ENCODE measurements at places on chromosomes 7 and 10.

- no peak for DNase-seq
Measured at GRCh38 chr7:26664274-26664673, 200.1 kb downstream of the SKAP2 start.

DNA sequence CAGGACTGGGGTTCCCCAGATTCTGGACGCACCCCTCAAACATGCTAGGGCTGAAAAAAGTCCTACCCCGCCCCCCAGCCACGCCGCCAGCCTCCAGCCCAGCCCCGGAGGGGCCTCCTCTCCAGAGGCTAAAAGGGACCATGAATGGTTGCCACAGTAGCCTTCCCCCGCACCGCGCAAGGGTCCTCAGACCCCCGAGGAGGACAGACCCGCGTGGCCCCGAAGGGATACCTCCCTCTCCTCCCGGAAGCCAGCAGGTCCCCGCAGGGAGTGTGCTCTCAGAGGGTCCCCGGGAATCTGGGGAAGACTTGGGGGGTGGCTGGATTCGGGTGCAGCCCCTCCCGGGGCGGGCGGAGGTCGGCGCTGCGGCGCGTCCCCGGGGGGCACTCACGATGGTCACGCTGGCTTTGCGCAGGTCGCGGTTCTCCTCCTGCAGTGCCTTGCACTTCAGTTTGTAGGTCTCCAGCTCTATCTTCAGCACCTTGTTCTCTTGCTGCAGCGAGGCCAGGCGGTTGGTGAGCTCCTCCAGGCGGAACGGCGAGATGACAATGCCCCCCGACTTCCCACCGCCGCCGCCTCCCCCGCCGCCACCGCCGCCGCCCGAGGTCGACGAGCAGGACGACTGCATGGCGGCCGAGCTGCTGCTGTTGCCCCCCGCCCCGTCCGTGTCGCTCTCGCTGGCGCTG is 482 bp downstream of the CCDC6 start:
- no peak for DNase-seq

- DNase-seq = no peak
Measured at GRCh38 chr10:89915968-89916367, 214.6 kb downstream of the KIF20B start.

- DNase-seq = no peak
Measured at GRCh38 chr10:96720422-96721206, at the start of gene PIK3AP1. Gene PIK3AP1 (minus strand): TSS chr10:96720514. CDS start chr10:96720394, 120 bp downstream.

- no peak for DNase-seq
Measured at GRCh38 chr7:1675036-1675671, 5.1 kb downstream of the ELFN1 start.

GRCh38 chr10:15144788-15145187 is 23.7 kb downstream of the NMT2 start:
- peak; percentile 85 for DNase-seq

GRCh38 chr7:129789652-129790051 is 163.1 kb downstream of the UBE2H start:
- no peak for DNase-seq

GRCh38 chr7:54778696-54779540 is 19.9 kb upstream of the SEC61G start:
- DNase-seq = no peak

DNA sequence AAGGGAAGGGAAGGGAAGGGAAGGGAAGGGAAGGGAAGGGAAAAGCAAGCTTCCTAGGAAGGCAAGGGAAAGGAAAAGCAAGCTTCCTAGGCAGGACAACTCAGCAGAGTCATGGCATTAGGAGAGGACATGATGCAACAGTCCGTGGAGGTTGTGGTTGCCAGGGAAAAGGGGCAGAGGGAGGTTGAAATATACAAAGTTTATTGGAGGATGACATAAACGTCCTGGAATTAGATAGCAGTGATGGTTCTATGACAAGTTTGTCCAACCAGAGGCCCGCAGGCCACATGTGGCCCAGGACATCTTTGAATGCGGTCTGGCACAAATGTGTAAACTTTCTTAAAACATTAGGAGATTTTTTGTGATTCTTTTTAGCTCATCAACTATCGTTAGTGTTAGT is 59.8 kb upstream of the OPN4 start:
- DNase-seq = peak; percentile 67

- no peak for DNase-seq
Measured at GRCh38 chr10:3002304-3002703, 65.0 kb upstream of the PFKP start.

DNA sequence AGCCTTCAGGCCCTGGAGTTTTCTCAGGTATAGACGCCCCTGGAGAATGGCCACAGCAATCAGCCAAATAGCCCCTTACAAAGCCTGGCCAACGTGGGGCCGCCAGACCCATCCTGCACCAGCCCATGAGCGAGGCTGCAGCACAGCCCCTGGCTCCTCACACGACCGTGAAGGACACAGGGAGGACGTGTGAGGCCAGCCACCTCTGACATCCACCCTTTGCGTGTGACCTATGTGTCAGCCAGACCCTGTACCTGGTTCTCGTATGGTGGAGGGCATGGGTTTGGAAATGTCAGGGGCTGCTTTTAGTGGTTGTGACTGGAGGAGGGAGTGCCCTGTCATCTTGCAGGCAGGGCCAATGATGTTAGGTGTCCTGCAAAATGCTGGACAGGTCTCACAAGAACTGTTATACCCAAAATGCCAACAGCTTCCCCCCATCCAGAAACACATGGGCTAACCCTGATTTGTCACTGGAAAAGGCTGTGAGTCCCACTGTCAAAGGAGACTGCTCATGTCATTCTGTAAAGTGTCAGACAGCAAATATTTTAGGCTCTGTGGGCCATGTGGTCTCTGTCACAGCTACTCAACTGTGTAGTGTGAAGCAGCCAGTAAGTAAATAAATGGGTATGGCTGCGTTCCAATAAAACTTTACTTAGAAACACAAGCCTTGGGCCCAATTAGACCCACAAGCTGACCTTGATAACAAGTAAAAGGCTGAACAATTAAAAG is 30.0 kb downstream of the NOD1 start:
- peak; percentile 16 for DNase-seq

DNA sequence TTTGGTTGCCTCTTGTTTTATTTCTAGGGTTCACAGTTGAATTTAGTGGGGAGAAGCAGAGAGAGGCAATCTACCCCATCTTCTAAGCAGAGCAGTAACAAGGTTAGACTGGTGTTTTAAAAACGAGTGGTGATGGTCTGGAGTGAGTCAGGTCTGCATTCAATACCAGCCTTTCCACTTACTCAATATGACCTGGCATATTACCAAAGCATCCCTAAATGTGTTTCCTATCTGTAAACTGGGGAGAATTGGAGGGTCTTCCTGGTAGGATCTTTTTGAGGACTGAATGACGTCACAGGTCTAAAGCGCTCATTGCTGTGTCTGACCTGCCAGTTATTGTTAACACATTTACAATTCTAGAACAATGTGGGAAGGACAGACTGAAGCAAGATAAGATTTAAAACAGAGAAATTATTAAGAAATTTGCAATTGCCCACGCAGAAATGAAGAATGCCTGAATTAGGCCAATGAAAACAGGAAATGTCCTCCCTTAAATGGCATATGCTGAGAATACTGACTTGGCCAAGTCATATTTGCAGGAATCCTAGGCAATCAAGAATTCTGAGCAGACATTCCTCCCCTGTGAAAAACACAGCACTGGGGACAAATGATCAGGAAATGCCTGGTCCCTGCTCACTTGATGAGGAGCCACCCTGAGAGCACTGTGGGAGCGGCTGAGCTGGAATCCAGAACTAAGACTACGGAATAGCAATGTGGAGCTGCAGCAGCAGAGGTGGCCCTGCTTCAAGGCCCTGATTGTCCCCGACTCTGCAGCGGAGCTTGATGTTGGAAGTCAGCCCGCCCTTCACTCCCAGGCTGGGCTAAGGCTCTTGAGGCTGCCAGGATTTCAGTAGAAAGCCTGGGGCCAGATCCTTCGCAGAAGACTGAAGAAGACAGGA is 184.5 kb upstream of the CXCL12 start:
- DNase-seq = peak; percentile 97

DNA sequence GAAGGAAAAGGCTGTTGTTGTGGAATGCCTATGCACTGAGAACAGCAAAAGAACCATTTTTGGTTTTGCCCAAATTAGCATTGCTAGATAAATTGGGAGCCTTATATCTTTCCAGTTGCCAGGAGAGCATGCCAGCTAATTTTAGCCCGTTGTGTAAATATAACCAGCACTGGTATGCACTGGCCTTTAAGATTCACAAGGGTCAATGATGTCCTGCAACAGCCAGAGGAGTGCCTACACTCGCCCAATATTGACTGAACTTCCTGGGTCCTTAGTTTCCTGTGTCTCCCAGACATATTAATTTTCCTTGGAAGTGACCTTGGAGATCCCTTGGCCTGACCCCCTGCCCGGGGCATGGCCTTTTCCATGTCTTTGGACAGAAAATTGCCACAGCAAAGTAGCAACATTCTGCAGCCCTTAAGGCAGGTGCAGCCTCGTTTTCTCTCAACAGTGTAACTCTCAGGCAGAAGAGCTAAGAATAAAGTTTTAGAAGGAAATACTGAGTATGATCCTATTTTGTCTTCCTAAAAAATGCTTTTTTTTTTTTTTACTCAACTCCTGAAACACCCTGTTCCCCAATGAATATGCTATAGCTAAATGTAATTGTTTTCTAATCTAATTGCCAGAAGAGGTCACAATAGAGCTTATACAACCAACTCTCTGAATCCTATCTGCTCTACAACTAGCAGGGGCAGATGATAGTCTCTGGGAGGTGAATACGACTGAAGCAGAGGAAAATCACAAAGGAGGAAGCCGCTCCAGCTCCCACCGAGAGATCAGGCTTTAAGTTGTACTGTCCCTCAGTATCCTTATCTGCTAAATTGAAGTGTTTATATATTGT is 131.9 kb upstream of the PCGF5 start:
- peak; percentile 29 for DNase-seq

DNA sequence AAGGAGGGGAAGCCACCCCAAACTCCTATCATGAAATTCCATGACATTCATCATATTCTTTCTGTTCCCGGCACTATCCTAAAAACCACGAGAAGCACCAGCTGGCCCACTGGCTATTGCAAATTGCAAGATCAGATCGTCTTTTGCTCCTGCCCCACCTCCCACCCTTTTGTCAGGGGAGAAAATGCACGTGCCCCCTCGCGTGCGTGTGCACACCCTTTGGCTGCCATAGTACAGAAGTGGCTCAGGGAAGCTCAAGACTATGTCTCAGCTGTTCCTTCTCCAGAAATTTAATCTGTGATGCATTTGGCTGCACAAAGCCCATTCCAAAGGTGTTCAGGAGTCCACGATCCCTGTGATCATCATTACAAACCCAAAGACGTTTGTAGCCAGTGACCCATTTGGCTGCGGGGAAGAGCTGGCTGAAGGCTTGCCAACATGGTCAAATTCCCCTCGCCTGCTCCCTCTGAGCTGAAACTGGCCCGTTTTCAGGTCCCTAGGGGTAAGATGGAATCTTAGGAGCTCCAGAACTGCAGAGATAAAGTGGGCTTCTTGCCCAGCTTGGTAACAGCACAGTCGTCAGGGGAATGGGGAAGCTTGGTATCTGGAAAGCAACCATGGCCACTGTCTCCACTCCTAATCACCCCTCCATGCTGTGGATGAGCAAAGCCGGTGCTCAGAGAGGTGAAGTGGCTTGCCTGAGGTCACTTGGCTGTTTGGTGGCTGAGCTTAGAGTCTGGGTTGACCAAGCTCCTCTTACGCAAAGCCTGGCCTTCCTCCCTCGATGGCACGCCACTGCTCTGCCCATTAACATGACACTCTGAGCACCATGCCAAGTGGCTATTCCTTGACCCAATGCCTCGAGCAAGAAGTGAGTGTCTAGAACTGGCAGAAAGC is 155.4 kb downstream of the NEURL1 start:
- DNase-seq = peak; percentile 95

GRCh38 chr7:158550886-158551452 is 36.7 kb downstream of the PTPRN2 start:
- no peak for DNase-seq

GRCh38 chr7:152887778-152888177 is 128.2 kb downstream of the ACTR3B start:
- DNase-seq = no peak

DNA sequence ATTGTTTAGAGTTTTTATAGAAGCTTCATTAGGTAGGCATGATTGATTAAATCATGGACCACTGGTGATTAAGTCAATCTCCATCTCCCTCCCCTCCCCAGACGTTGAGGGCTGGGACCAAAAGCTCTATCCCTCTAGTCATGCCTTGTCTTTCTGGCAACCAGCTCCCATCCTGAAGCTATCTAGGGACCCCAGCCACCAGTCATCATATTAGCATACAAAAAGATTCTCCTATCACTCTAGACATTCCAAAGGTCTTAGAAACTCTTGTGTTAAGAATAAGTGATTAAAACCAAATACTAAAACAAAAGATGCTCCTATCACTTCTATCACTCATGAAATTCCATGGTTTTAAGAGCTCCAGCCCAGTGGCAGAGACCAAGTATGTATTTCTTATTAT is 178.2 kb downstream of the RAPGEF5 start:
- no peak for DNase-seq

- DNase-seq = no peak
Measured at GRCh38 chr7:1042492-1042833, 1.9 kb upstream of the GPR146 start.

GRCh38 chr10:61486251-61486650 is 33.1 kb upstream of the TMEM26 start:
- no peak for DNase-seq

- DNase-seq = no peak
Measured at GRCh38 chr10:100836891-100837290, 75.9 kb upstream of the SLF2 start.

GRCh38 chr10:90435296-90435695 is 422.5 kb downstream of the HTR7 start:
- no peak for DNase-seq

DNA sequence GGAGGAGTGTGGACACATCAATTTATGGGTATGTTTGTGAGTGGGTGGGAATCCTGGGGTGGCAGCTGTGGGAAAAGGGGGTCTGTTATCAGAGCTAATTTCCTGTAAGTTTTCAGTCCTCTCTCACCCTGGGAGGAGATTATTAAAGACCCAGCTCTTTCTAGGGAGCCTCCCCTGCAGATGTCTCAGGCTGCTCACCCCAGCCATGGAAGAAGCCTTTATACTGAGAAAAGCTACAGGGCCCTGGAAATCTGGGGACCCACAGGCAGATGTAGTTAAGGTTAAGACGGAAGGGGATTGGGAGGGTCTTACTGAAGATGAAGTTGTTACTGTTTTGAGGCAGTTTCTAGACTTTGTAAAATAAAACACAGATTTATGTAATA is 4.6 kb downstream of the ZNF680 start:
- no peak for DNase-seq

GRCh38 chr10:122637376-122637775 is 62.3 kb downstream of the C10orf120 start:
- no peak for DNase-seq

DNA sequence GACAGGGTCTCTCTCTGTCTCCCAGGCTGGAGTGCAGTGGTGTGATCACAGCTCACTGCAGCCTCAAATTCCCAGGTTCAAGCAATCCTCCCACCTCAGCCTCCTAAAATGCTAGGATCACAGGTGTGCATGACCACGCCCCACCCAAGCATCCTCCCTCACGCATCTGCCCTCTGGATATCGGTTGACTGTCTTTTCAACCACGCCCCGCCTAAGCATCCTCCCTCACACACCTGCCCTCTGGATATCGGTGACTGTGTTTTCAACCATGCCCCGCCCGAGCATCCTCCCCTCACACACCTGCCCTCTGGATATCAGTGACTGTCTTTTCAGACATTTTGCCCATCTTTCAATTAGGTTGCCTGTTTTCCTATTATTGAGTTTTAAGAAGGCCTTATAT is 140.5 kb downstream of the MAD1L1 start:
- no peak for DNase-seq

- no peak for DNase-seq
Measured at GRCh38 chr7:5296611-5297226, 14.0 kb downstream of the SLC29A4 start.

GRCh38 chr10:519716-520401 is 169.6 kb downstream of the DIP2C start:
- DNase-seq = no peak
